Kidney (tissue), 22 donors: ENCODE measurements at places on chromosomes 4 and X.

GRCh38 chrX:70001269-70001668, 48.5 kb downstream of the AWAT2 start:
- DNase-seq, result no peak

- DNase-seq, result peak; percentile 30
These were observed 109.7 kb downstream of the AFAP1 start for GRCh38 chr4:7829652-7830580.

DNA sequence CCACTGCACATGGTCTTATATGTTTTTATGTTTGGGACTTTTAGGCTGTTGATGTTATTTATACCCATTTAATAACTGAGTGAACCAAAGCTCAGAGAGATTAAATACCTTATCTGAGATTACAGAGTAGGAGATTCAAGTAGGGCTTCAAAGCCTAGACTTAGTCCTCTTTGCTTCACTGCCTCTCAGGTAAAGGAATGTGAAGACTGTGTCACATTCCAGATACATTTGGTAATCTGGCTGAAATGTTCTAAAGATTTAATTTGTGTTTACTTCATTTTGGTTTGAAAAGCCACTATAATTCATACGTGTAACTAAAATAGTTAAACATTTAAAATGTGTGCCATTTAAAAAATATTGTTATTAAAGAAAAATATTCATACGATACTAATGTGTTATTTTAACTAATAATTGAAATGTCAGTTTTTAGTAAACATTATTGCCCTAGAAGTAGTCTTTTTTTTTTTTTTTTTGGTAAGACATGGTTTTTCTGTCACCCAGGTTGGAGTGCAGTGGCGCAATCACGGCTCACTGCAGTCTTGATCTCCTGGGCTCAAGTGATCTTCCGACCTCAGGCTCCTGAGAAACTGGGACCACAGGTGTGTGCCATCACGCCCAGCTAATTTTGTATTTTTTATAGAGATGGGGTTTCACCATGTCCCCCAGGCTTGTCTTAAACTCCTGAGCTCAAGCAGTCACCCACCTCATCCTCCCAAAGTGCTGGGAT, 54.3 kb downstream of the WWC2 start:
- DNase-seq, result peak; percentile 50

DNA sequence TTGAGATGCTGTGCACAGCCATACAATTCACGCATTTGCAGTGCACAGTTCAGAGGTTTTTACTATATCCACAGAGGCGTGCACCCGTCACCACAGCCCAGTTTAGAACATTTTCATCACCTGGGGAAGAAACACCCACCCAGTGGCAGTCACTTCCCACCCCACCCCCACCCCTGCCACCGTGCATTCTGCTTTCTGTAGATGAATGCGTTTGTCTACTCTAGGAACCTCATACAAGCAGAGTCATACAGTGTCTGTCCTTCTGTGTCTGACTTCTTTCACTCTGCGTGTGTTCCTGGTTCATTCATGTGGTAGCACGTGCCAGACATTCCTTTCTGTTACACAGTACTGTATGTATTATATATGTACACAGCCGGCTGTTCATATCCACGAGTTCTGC, 122.8 kb downstream of the TBL1X start:
- no peak for DNase-seq

DNA sequence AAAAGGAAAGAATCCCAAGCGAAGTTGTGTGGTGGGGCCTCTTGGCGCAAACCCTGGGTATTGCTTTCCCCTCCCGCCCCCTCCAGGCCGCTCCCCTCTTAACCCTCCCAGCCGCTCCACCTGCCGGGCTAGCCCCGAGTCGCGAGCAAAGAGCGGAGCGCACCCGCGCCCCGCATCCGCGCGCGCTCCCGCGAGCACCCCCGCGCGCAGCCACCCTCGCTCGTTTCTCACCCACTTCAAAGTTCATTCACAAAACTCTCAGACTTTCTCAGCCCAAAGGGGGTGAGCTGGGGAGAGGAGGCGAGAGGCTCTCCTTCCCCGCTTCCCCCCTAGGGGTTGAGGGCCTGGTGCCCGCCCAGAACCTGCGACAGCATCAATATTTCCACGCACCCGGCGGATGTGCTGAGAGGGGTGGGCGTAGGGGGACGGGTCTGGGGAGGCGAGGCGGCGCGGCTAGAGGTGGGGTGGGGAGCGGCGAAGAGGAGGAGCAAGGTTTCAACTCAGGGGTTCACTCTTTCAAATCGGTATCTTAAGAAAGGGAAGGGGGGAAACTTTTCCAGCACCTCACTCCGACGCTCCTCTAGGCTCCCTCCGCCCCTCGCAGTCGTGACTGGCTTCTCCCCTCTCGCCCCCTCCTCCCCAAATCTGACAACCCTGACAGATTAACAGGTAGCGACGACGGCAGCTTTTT, 1.8 kb downstream of the MAML3 start:
- DNase-seq, result no peak

DNA sequence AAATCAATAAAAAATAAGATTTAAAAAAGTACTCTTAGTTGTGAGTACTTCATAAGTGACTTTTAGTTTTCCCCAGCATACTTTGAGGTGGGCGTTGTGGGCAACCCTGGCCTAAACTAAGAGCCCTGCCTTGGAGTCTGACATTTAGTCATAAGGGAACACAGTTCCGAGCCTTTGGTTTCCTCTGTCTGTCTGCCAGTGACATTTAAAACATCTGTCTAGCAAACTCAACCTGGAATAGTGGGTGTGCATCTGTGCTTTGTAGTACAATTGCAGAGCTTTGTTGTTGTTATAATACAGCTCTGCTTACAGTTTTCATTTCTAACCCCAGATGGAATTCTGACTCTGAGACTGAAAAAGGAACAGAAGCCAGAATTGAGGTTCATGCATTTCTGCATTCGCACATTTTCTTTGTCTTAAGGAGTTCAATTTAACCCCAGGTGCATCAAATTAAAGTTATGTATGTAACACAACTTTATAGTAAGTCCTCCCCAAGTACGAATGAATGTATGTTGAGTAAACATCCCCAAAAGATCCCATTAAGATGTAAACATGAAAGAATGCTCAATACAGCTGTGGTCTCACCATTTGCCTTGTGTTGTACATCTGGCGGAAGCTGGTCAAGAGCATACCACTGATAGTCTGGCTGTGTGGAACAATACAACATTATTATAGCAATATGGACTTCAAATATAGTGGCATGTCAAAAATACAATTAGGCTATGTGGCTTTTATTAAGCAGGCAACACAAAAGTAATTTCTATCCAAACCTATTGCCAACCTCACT, 25.9 kb downstream of the TNIP3 start:
- no peak for DNase-seq

- no peak for DNase-seq
These were observed 12.5 kb downstream of the OTUD4 start for GRCh38 chr4:145167887-145168286.
